ENCODE measurements at places on chromosomes 16 and 17.

GRCh38 chr16:58542291-58542690 lies 27.0 kb downstream of the SETD6 start:
- DNase-seq: no peak

DNA sequence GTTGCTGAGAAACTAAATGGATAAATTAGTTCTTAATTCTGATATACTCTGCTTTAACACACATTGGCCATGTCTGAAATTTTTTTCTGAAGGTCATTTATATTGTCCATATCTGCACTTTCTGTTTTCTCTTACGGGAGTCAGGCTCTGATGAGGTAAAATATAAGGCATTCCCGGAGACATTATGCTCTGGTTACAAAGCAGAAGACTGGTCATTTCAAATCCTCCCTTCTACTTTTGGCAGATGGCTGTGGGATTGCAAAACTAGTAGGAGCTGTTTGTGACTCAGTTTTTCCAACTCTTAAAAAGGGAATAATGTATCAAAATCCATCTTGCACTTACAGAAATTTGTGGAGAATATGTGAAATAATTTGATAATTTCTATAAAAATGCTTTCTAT lies 92.2 kb upstream of the CPHXL start:
- no peak for DNase-seq

GRCh38 chr16:57646388-57647039 lies 18.1 kb downstream of the ADGRG1 start:
- DNase-seq: no peak

DNA sequence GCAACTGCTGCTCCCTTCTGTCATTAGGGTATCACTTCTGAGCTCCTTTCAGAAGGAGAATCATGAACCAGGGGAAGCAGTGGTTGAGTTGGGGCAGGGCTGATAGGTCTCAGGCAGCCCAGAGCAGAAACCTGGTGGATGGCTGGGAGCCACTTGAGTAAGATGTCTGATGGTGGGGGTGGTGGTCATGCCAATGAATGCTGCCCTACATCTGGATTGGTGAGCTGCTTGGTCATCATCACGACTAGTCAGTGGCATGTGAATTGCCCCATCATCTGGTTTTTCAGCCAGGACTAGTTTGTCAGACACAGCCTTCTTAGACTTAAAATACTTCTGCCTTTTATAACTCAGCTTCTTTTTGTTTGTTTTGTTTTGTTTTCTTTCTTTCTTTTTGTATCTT lies 2.6 kb downstream of the GID4 start:
- no peak for DNase-seq

GRCh38 chr16:4936991-4937781 lies at the start of gene PPL:
Gene PPL (minus strand): TSS chr16:4937148. CDS start chr16:4937045, 103 bp downstream.
- no peak for DNase-seq

DNA sequence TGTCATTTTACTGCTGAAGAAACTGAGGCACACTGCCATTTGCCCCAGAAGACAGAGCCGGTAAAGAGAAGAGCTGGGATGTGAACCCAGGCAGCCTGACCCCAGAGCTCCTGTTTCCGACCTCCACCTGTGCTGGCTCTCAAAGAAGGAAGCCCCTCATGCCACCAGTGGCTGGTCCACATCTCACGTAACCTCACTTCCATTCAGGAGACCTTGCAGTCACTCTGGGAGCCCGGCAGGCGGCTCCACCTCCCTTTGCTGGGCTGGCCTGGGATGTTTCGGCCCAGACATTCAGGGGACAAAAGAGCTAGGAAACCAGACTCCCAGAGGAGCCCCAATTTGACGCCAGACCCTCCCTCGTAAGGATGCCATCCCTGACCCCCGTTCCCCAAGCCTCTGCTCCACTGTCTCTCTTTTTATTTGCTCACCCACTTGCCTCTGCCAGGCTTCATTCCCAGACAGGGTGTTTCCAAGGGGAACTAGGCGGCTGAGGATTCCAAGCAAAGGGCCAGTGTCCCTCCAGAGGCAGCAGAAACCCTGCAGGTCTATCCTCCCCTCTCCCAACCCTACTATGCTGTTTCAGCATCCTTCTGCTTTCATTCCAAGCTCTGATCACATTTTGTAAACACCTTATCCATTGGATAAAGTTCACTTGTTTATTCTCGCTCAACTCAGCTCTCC lies 2.8 kb downstream of the TAF1C start:
- DNase-seq: no peak

DNA sequence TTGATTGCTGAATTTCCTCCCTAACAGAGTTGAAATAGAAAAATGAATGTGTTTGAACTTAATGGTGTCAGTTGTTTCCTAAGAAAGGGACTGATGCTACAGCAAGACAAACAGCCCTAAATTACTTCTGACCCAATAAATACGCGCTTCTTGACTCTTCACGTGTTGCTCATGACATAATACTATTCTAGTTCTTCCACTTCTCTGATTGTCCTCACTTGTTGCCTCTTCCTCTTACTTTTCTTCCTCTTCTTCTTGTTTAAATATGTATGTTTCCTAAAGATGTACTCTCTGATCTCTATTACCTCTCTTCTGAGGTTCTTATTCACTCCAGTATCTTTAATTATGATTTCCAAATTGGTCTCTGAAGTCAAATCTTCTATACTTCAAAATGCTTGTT lies 32.4 kb downstream of the RNF43 start:
- DNase-seq: no peak

- DNase-seq: no peak
These were observed 44.7 kb downstream of the CDH1 start for GRCh38 chr16:68781784-68782183.

DNA sequence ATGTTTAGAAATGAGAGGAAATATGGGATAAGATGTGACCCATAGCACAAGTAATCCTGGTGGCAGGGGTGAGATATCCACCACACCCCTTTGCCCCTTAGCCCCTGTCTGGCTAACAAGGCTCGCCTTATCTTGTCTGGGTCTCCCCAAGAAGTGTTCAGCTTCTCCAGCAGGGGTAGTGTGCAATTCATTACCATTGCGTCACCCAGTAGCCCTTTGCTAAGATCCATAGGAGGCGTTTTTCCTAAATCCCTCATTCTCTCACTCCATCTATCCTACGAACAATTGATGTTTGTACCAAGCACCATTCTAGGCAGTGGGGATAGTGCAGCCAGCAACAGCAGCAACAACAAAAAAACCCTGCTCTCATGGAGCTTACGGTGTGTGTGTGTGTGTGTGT lies 30.8 kb downstream of the CCDC42 start:
- DNase-seq: no peak

DNA sequence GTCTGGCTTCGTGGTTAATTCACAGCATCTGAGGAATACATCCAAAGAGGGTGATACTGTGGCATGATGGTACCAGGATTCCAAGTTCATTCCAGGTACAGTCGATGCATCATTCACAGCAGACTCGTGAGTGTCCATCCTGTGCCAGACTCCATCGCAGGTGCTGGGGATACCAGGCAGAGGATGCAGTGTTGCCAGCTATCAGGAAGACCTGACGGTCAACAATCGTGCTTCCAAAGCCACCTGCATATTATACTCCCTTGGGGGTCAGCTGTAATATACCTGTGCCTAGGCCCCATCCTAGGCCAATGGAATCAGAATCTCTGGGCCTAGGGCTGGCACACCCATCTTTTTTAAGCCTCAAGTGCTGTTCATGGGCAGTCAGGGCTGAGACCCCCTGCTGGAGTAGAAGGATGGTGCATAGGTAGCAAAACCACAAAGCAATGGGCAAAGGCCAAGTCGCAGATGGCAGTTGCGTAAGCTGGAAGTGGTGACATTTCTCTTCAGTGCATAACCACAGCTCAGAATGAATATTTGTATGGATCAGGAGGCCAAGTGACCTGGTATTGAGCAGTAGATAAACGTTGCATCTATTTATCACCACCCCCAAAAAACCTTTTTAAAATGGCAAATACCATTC lies 42.9 kb upstream of the C16orf78 start:
- no peak for DNase-seq
